ENCODE measurements at places on chromosomes 5 and 9.

GRCh38 chr5:78287833-78288232, 6.7 kb downstream of the AP3B1 start:
- DNase-seq: no peak

DNA sequence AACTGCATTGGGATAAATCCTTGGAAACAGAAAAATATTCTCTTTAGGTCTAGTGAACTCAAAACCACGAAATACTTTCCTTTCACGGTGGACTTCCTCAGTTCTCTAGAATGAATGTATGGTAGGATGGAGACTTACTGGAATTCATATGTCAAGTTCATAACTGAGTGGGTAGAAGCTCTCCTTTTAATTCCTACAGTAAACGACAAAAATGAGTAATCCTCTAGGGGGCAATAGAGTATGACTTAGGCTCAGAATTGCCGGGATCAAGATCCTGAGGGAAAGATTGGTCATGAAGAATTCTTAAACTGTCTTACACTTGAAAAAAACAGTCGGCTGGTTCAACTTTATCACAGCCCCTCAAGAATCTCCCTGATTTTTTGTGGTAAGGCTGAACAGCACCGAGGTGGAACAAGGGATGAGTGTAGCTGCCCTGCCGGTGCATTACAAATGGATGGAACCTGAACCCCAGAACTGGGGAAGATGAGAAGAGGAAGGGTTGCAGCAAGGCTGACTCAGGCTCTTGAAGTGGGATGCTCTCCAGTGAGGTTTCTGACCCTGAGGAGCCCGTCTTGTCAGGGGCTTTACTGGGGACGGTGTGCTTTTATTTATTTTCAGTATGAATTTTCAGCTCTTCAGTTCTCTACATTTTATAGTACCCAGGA, 14.0 kb upstream of the LOX start:
- no peak for DNase-seq

DNA sequence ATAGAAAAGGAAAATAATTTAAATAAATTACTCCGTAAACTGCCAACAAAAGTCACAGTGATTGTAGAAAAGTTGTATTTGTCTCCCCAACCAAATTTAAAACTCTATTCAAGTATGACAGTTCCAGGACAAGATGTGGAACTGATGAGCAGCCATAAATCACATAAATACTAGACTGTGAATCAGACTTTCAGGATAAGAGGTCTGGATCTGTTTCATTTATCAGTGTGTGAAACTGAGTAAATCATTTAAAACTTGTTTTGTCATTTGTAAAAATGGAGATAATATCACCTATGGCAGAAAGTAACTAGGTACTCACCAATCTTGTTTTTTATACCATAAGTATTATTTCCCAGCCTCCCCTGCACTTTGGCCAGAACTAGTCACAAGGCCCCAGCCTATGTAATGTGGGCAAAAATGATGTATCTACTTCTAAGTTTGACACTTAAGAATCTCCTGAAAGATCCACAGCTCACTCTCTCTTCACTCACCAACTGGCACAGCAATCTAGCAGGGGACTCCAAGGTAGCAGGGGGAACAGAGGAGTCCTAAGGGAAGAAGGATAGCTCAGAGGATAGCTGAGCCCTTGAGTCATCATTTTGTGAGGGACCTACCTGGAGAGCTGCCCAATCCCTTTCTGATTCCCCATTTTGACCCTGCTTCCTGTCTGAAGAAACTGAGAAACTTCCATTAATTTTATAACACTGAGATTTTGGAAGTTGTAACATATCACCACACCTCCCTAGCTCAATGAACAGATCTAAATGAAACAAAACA, 31.6 kb downstream of the TMEM161B start:
- no peak for DNase-seq

GRCh38 chr9:82031538-82032280, 43.1 kb downstream of the SPATA31D1 start:
- no peak for DNase-seq

DNA sequence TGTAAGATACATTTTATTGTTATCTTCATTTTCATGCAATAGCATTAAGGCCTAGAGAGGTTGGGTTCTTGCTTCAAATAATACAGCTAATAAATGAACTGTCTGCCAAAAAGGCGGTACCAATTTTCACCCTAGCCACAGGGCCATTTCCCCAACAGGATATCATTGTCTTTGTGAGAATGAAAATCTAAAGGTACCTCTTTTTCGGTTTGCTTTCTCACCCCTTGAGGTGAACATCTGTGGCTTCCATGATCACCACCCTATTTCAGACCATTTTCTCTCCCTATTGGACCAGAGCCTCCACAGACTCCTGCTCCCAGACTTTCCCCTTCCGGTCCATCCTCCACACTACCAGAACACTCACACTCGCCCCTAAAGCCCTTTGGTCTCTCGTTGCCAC, 60.2 kb downstream of the SFXN1 start:
- no peak for DNase-seq

DNA sequence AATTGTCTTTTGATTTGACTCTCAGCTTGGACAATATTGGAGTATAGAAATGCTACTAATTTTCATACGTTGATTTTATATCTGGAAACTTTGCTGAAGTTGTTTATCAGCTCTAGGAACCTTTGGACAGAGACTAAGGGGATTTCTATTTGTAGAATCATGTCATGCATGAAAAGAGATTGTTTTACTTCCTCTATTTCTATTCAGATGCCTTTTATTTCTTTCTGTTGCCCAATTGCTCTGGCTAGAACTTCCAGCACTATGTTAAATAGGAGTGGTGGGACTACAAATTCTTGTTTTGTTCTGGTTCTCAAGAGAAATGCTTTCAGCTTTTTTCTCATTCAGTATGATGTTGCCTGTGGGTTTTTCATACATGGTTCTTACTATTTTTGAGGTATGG, 112.8 kb upstream of the CDH12 start:
- DNase-seq: no peak

DNA sequence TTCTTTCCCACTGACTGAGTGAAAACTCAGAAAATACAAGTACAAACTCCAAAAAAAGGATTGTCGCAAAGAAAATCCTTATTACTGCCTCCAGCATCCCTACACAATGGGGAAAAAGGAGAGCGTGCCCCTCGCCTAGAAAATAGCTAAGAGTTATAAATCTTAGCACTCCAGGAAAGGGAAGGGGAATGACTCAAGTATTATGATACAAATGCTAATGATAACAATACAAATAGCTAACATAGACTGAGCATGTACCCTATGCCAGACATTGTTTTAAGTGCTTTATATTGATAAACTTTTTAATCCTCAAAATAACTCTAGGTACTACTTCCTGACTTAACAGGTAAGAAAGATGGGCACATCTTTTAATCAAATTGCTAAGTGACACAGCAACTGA, 70.8 kb upstream of the VCAN start:
- DNase-seq: no peak

DNA sequence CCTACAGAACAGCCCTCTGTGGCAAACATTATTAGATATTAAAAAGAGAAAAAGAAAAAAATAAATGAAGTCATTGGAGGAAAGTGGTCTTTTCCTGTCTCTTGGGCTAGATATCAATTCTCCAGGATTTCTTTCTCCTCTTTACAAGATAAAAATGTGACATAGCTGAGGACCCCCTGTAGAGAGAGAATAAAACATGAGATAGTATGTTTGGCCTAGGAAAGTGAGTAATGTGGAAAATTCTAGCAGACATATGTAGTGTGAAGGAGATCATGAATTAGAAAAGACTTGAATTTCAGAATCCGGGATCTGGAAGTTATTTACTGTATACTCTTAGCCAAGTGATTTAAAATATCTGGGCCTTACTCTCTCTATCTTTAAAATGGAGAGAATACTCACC, 823.1 kb downstream of the TLR4 start:
- DNase-seq: no peak

DNA sequence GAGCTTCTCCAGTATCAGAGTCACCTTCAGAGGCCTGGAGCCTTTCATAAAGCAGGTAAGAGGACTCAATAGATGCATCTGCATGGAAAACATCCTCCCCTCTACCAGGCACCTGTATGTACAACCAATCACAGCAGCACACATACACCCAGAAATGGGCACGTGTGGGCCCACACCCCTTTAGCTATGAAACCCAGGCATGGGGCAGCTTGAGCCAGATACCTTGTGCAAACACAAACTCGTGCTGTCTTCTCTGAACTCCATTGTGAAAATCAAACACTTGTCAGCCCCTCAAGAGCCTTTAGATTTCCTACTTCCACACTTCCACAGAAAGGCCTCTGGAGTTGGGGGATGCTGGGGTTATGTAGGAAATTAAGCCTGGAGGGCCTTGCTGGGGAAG, 1.1 kb upstream of the CSF2 start:
- DNase-seq: no peak

DNA sequence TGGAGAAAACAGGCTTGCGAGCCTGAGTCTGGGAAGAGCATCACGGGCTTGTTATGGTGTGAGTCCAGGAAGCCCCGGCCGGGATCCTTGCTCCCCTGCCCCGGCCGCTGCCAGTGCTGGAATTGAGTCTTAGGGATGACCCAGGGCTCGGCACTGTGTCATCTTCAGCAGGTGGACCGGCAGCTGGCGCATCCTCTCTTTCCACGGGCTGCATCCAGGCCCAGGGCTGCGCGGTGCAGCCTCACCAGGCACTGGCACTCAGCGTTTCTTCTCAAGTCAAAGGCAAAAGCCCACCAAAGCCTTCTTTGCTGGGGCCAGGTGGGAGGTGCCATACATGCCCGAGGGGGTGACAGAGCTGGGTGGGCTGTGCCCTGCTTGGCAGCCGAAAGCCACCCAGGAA, 46.6 kb downstream of the COL5A1 start:
- no peak for DNase-seq

- DNase-seq: no peak
Measured at GRCh38 chr5:67331296-67331925, 134.8 kb upstream of the CD180 start.

DNA sequence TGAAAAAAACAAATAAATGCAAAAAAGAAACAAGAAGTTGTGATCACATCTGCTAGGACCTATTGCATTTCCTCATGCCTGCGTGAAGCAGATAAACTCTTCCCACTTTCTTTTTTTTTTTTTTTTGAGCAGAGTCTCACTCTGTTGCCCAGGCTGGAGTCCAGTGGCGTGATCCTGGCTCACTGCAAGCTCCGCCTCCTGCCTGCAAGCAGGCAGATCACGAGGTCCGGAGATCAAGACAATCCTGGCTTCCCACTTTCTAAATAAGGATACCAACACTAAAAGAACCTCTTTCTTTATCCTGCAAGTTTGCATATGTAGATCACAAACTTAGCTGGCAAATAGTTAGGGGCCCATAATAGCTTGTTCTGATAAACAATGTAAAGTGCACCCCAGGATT, 128.6 kb downstream of the ASTN2 start:
- DNase-seq: no peak

GRCh38 chr5:143403334-143403592, 223 bp downstream of the NR3C1 start:
- DNase-seq: no peak

- DNase-seq: no peak
Measured at GRCh38 chr9:121366611-121367192, 3.3 kb downstream of the STOM start.

DNA sequence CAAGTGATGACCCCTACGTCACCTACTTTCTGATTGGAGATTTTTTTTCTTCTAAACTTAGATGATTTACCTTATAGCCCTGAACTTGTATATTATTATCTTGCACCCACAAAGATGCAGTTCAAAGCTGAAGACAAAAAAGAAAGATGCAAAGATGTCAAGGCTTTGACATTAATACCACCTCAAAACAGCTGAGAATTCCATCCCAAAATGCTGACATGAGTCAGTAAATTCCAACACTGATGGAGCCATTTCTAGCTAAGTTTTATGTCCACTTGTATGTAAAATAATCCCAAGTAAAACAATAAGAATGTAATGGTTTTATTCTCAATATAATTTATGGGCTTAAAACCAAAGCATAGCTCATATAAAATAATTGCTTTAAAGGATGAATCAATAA, 91.5 kb upstream of the CDH9 start:
- DNase-seq: no peak

DNA sequence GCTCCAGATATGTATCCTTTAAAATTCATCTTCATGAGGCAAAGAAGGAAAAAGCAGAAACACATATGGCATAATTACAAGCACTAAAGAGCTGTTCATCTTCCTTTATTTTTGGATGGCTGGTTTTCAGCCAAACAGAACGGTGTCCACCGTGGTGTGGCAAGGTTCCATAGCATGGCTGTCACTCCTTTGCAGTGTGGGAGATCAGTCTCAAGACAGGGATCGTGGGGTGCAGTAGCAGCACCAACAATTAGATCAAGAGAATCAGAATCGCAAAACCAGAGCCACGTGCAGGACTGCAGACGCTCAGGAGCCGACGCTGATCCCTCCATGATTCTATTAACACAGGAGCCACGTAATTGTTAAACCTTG, 79.5 kb downstream of the SEMA4D start:
- no peak for DNase-seq

DNA sequence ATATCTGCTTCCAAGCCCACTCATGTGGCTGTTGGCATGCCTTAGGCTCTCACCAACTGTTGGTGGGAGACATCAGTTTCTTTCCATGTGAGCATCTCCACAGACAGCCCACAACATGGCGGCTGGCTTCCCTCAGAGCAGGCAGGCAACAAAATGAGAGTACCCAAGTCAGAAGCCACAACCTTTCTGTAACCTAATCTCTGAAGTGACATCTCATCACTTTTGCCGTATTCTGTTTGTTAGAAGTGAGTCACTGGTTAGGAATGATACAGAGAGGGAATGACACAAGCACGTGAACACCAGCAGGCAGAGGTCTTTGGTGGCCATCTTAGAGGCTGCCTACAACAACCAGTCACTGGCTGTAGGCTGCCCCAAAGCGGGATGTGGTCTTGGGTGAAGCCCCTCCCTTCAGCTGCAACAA, 88.6 kb upstream of the RASGRF2 start:
- no peak for DNase-seq

DNA sequence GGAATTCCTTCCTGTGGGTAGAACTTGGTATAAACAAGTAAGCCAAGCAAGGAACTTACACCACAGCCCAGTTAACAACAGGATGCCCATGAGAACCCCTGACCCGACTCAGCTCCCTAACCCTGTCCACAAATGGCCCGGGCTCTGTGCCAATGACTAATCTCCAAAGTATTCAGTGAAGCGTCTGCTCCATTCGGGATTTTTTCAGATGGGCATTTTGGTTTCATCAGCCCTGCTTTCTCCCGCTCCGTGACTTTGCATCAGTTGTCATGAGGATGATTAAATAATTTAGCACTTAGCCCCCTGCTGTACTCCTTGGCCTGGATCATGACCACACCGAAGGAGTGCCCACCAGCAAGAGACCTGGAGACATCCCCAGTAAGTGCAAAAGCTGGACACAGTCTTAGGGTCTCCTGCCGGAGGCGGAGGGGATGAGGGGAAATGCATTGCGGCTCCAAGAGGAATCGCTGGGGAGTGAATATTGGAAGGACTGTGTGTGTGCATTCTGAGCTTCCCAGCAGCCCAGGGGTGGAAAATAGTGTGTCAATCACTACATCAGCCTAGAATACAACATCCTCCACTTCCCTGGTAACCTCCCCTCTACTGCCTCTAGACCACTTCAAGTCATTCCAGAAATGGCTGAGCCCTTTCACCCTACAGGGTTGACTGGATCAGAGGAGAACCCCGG, 41.4 kb upstream of the DNAH5 start:
- no peak for DNase-seq

Data from GM10248 (cell line).